Central memory CD8-positive, alpha-beta T cell (primary cell): ENCODE measurements at places on chromosomes 1 and 21.
A peak's percentile ranks its signal among the peaks of the same experiment; 100 is the strongest.

GRCh38 chr21:16078382-16078781, 348.6 kb downstream of the USP25 start:
- no peak for DNase-seq

DNA sequence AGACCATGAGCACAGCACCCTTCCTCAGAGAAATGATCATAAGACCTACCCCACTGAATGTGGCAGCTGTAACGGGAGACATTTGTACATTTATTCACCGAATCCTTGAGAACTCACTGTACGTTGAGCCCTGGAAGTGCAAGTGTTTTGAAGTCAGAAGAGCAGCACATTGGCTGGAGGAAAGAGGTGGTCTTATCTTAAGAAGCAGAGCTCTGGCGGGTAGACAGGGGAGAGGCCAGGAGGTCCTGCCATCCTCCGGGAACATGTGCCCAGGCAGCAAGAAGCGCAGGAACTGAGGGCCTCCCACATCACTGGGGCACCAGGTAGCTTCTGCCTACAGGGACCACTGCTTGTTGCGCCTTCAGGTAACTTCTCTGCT, 169.2 kb upstream of the IRF2BP2 start:
- no peak for DNase-seq

- no peak for DNase-seq
Observed at GRCh38 chr1:229024528-229025130, 246.3 kb upstream of the RAB4A start.

GRCh38 chr1:11858968-11859871, 475 bp upstream of the NPPB start:
- DNase-seq, result peak; percentile 57

DNA sequence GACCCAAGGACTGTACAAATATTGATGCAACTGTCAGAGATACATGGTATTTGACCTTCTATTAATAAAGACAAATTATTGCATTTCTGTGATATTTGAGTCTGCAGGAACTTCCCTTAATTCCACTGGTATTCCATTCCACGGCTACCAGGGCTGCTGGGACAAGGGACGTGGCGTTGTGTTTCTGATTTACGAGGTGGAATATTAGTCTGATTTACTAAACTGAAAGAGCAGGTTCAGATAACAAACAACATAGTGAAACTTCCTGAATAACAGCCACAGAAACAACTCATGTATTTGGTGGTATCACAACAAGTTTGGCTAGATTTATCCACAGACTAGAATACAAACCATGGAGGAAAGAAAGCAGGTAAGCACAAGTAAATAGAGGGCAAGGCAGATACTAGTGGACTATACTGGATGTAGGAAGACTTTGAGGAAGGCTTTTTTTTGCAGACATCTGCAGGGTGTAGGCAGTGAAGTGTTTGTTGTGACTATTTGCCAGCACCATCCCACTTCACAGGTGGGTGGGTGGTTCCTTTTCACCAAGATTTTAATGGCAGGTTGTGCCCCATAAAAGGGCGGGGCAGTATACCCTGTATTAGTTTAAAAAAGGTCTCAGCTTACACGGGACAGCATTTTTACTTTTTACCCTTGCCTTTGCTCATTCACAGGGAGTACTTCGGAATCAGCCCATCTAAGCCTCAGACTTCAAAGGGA, 100.4 kb downstream of the FGGY start:
- no peak for DNase-seq

DNA sequence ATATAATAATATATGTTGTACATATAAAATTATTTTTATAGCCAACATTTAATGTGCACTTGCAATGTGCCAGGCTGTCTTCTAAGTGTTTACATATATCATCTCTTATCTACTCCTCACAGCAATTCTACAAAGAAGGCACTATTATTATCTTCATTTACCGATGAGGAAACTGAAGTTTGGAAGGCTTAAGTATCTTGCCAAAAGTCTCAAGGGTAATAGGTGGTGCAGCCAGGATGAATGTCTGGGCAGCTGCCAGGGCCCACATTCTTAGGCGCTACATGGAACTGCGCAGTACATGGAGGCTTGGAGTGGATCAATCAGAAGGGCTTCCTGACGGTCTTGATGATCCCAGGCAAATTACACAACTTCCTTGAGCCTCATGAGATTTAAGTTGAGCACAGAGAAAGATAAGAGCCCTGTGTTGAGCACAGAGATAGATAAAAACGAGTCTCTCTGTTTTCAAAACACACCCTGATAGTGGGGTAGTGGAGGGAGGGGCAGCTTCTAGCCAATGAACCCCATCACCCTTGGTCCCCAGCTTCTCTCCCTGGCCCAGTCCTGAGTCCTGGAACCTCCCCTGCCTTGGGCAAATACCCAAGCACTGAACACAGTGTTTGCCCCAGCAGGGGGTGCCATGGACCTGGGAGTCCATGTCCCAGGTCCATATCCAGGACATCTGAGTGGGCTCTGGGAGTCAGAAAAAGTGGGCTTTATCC, 9.2 kb downstream of the POU3F1 start:
- DNase-seq, result no peak

- DNase-seq, result no peak
Observed at GRCh38 chr1:107740579-107740978, 224.4 kb downstream of the VAV3 start.

- DNase-seq, result no peak
Observed at GRCh38 chr1:244409701-244410100, 42.0 kb downstream of the ADSS2 start.

- no peak for DNase-seq
Observed at GRCh38 chr1:58572690-58573089, 4.4 kb downstream of the TACSTD2 start.

DNA sequence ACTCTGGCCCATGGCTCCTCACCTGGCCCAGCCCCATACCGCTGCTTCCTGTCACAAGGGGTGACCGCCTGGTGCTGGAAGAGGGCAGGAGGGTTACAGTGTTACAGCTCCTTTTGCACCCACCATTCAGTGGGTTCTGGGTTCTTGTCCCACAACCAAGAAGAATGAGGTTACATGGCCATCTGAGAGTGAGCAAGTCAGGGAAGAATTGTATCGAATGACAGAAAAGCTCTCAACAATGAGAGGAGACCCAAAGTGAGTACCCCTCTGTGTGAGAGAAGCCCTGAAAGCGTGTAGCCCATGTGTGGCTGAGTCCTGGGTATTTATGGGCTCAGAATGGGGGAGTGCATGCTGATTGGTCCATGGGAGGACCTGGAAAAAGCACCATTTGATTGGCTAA, 888.5 kb downstream of the ADGRL2 start:
- DNase-seq, result no peak

DNA sequence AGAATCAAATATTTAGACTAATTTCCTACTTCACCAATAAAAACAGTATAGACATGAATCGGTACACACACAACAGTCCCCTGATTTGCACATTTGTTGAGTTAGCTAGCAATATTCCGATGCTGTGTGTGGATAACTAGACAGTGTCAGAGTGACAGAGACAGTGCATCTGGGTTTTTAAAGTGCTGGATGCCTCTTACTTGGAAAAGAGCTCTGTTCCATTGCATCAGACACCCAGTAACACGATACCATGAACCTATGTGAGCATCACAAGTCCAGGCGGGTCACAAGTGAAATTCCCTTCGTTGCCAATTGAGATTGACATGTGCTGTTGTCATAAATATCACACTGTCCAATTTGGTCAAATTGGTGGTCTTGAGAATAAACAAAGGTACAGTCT, 82.0 kb upstream of the ESRRG start:
- no peak for DNase-seq

- DNase-seq, result no peak
Observed at GRCh38 chr1:35836734-35837133, 28.9 kb downstream of the AGO4 start.

DNA sequence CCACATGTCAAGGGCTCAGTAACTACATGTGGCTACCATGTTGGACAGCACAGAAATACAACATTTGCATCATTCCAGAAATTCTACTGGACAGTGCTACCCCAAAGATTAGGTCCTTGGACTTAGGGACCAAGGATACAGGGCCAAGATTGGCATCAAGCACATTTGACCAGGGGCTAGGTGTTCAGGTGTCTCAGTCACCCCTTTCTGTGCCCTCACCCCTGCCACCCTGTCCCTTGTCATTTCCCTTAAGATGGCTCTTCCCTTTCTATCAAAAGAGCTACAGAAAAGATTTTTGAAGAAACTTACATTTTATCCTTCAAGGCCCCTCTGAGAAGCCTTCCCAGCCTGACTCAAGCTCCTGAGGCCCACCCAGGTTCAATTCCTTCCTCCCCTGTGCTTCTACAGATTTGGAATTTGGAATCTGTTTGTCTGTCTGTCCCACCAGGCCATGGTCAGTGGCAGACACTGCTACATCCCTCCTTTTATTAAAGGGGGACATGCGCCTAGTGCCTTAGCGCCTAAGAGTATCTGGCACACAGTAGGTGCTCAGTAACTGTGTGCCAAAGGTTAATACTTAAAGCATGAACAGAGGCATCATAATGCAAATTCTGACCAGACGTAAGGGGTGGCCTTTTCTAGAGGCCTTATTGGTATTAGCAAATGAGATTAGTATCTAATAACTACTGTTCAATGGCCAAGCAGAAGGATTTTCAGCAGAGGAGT, 21.4 kb downstream of the CSF1 start:
- no peak for DNase-seq

- no peak for DNase-seq
Observed at GRCh38 chr1:6265151-6265550, 4.3 kb upstream of the GPR153 start.

DNA sequence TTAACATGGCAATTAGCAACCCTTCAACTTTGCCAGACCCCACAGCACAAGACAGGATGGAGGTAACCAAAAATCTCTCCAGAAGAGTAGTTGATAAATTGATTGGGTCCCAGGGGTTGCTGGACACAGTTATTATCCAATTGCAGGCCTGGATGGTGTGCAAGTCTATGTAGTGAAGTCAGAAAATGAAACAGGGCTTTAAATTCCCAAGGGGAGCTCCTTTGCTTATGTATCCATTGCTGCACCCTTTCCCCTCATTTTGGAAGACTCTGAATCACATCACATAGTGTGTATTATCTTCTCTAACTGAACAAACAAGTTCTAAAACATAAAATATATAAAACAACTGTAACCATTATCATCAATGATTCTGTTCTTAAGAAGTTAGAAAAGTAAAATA, 550.2 kb downstream of the LMO4 start:
- DNase-seq, result no peak

- DNase-seq, result no peak
Observed at GRCh38 chr1:67923074-67923473, 89.8 kb upstream of the GNG12 start.

DNA sequence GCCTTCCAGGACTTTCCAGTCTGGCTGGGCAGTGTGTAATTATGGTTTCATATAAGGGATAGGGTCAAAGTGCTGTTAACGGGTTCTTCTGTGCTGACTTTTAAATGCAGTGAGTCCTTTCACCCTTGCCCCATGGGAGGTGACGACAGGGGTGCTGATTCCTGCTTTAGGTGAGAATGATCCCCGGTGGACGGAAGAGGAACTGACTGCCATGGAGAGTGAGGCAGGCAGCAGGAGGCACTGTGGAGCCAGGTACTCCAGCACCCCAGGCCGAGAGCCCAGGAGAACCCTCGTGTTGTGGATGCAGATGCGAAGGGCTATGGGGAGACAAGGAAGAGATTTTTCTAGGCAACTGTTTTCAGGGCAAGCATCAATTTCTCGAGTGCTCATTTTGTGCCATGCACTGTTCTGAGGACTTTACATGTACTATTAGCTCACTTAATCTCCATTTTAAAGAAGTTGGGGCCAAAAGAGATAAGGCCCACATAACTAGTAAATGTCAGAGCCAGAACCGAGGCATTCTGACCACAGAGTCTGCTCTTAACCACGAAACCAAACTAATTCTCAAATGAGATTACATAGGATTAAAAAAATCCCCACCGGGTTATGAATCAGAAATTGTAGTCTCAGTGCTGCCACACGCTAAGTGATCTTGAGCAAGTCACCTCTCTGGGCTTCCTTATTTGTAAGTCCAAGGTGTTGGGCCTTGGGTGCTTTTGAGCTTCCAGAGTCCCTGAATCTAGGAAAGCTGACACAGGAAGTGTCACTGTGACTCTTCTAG, 28.2 kb downstream of the STPG1 start:
- DNase-seq, result no peak

DNA sequence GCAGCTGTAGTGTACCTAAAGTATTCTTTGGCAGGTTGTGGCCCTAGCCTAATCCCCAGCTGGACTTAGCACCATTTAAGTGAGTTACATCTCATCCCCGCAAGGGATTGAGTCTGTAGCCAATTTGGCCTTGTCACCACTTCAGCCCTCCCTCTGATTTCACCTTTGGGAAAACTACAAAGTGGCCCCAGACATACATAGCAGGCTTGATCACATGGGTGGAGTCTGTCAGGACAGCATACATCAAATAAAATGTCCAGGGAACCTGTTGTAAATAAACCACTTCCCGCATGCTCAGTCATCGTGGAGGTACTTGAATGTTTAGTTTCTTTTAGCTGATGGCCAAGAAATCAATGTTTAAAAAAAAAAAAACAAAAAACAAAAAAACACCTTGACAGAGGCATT, 142.5 kb downstream of the DHRS3 start:
- no peak for DNase-seq

DNA sequence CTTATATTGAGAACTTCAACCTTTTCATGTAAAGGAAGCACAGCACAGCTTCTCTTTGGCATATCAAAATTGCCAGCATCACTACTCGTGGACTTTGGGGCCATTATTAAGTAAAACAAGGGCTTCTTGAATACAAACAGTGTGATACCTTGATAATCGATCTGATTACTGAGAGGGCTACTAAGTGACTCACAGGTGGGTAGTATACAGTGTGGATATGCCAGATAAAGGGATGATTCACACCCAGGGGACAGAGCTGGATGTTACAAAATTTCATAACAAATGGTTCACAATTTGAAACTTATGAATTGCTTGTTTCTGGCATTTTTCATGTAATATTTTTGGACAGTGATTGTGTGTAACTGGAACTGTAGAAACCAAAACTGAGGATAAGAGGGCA, 15.4 kb downstream of the HDAC1 start:
- no peak for DNase-seq

GRCh38 chr1:171937938-171938337, 96.6 kb downstream of the DNM3 start:
- DNase-seq, result no peak

DNA sequence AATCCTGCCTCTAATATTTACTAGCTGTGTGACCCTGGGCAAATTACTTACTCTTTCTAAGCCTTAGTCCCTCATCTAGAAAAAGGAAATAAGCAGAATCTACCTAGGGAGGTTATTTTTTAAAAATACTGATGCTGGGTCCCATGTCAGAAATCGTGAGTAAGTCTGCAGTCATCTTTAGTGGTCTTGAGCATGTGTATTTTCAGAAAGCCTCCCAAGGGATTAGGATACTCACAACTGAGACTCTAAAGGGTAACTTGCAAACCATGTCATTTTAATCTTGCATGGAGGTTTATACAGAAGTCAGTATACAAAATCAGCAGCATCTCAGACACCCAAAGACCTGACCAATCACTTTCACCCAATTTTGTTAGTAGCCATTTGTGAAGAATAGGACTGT, 43.2 kb downstream of the DSTYK start:
- DNase-seq, result no peak

- DNase-seq, result no peak
Observed at GRCh38 chr1:10193288-10193687, 17.1 kb upstream of the KIF1B start.
